ENCODE measurements at places on chromosomes 5 and 9. TPM values are rescaled to one million over a fixed set of nuclear protein-coding genes. Genes with fewer than 3 reads are reported as not detected.

DNA sequence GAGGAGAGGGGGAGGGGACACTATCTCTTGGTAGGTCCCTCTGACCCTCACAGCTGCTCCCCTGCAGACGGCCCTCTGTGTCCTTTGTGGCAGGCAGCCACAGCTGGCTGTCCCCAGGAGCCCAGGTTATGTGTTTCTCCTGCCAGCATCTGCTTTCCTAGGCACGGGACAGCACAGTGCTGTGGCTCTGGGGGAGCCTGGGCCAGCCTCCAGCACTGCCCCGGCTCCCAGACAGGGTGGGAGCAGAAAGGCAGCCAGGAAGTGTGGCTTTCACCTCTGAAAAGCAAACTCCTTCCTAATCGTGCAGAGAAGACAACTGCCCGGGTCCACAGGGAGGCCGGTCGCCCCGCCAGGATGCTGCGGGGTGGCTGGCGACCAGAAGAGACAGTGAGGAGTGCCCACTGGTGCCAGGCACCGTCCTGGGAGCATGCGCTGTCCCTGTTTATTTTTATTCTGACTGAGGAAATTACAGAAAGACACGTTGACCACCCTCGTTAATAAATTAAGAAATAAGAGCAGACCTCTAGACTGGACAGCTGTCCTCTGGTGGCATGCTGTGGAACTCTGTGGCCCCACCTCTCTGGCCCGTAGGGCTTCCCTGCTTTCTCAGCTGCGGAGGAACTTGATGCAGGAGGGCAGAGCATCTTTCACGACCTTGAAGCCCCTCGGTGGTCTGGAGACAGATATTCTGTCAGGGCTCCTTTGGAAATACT lies 240.3 kb downstream of the FANCC start:
- no peak overlapping the region for H3K4me3 ChIP-seq
- H3K4me1 ChIP-seq: 0 out of 2 replicates have a peak, but pooled peaks cover 8% of the 10 kb centered on the region
- DNase-seq: no peak
- no peak overlapping the region for H3K27ac ChIP-seq
- H3K36me3 ChIP-seq: no peaks in the 10 kb centered on the region
- no peaks in the 10 kb centered on the region for H3K27me3 ChIP-seq

GRCh38 chr5:307306-307705 lies 14.2 kb upstream of the AHRR start:
- no peaks in the 10 kb centered on the region for H3K36me3 ChIP-seq
- no peak overlapping the region for H3K4me3 ChIP-seq
- no peak overlapping the region for H3K27ac ChIP-seq
- DNase-seq: no peak
- no peaks in the 10 kb centered on the region for H3K4me1 ChIP-seq
- H3K27me3 ChIP-seq: no peaks in the 10 kb centered on the region

GRCh38 chr5:173829826-173830225 lies 58.3 kb upstream of the CPEB4 start:
- no peak overlapping the region for H3K4me3 ChIP-seq
- no peaks in the 10 kb centered on the region for H3K36me3 ChIP-seq
- DNase-seq: no peak

DNA sequence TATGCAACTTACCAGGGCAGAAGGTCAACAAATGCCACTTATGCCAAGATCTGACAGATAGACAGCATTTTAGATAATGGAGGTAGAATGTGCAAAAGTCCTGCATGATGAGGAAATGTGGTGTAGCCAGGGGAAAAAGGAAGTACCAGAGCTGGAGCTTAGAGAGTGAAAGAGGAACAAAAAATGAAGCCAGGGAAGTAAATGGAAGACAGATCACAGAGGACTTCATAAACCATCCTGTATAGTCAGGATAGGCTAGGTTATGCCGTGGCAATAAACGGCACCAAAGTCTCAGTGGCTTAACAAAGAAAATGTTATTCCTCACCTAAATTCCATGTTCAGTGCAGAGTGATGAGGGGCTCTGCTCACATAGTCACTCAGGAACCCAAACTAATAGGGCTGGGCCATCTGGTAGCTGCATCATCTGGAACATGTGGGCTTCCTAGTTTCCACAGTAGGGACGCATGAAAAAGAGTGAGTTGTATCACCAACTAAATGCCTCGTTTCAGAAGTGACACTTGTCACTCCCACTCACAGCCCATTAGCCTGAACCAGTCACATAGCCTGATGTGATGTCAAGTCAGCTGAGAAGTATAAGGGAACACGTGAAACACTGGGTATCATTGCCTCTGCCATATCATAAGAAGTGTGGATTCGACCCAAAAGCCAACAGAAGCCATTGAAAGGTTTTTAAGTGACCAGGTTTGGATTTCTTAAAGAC lies 70.3 kb downstream of the SH3RF2 start:
- H3K4me3 ChIP-seq: no peak overlapping the region
- no peaks in the 10 kb centered on the region for H3K36me3 ChIP-seq
- H3K27ac ChIP-seq: no peak overlapping the region

DNA sequence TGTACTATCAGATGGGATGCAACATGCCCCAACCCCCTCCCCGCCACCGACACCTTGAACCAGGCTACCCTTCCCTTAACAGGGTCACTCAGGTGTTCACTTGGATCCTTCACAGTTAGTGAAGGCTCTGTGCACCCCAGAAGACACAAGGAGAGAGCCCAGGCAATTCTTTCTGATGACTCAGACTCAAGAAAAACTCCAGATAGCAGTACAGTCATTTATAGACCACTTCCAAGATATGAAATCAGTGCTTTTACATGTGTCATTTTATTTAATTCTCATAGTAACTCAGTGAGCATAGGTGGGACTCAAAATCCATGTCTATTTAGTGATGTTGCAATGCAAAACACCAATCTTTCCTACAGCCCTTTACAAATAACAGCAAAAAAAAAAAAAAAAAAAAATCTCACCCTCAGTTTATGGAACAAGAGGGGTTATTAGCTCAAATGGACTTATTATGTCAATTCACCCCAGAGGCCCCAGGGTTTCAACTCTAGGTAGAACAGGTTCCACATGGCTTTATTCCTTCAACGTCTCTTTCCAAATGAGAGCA lies 71.9 kb downstream of the FOXD1 start:
- H3K36me3 ChIP-seq: no peaks in the 10 kb centered on the region
- no peak for DNase-seq
- no peak overlapping the region for H3K27ac ChIP-seq
- H3K27me3 ChIP-seq: peaks cover 63% of the 10 kb centered on the region

DNA sequence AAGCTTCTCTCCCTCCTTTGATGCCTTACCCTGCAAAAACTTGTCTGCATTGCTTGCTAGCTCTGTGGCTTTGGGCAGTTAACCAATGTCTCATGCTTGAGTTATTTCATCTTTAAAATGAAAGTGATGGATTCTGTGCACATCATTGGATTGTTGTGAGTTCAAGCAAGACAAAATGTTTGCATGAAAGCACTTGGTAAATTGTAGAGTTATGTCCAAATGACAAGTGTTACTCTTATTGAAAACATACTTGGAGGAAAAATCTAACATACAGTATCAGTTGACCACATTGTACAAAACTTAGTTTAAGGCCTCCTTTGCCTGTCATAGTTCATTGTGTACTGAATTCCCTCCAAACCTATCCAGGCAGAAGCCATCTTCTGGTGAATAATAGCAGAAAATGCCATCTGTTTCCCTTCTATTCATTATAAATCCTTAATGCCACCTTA lies 30.0 kb downstream of the TGFBR1 start:
- no peak for DNase-seq
- no peak overlapping the region for H3K27ac ChIP-seq
- H3K36me3 ChIP-seq: no peaks in the 10 kb centered on the region
- peaks cover 7% of the 10 kb centered on the region for H3K4me1 ChIP-seq
- H3K27me3 ChIP-seq: no peaks in the 10 kb centered on the region
- H3K4me3 ChIP-seq: no peak overlapping the region

DNA sequence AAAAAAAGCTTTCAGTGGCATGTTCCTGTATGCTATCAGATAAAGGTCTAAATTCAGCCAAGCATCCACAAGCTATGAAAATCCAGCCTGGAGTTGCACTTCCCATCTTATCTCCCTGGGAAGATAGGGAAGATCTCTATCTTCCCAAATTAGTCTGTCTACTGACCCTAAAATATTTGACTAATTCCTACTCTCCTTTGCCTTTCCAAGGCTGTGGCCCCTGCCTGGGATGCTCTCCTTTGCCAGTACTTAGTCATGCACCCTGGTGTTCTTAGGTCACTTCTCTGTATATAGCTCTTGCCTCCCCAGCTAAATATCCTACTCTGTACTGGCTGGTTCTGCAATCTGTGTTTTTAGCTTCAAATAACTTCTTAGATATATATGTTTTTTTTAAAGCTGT lies 44.0 kb upstream of the PLPP1 start:
- no peak for DNase-seq
- peaks cover 36% of the 10 kb centered on the region for H3K4me1 ChIP-seq
- no peak overlapping the region for H3K27ac ChIP-seq
- no peak overlapping the region for H3K4me3 ChIP-seq
- no peaks in the 10 kb centered on the region for H3K27me3 ChIP-seq

GRCh38 chr9:93896093-93896492 lies 59.1 kb downstream of the BARX1 start:
- no peak for DNase-seq
- H3K27ac ChIP-seq: no peak overlapping the region
- no peaks in the 10 kb centered on the region for H3K27me3 ChIP-seq
- no peaks in the 10 kb centered on the region for H3K4me1 ChIP-seq
- no peak overlapping the region for H3K4me3 ChIP-seq

GRCh38 chr9:8074713-8075286 lies 275.2 kb upstream of the DMAC1 start:
- no peak overlapping the region for H3K4me3 ChIP-seq
- H3K36me3 ChIP-seq: no peaks in the 10 kb centered on the region
- no peak overlapping the region for H3K27ac ChIP-seq
- no peaks in the 10 kb centered on the region for H3K27me3 ChIP-seq
- DNase-seq: no peak

DNA sequence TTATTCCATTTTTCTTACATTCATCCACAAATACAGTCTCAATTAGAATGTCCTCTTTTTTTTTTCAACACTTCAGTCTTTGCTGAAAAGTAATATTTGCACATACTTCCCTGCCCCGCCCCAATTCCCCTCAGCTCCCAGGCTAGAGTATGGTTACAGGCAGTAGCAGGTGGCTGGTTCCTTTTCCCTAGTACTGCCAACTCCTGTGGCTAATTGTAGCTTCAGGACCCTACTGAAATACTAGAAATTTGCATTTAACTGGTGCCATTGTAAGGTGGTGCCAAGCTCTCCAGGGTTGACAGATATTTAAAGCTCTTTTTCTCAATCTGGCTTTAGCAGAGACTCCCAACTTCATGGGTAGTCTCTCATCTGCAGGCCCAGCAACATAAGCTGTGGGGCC lies 80.3 kb downstream of the FAM81B start:
- no peak overlapping the region for H3K27ac ChIP-seq
- DNase-seq: no peak
- H3K27me3 ChIP-seq: no peaks in the 10 kb centered on the region
- no peak overlapping the region for H3K4me3 ChIP-seq
- peaks cover 7% of the 10 kb centered on the region for H3K36me3 ChIP-seq

- no peaks in the 10 kb centered on the region for H3K27me3 ChIP-seq
- H3K27ac ChIP-seq: no peak overlapping the region
- no peaks in the 10 kb centered on the region for H3K36me3 ChIP-seq
- H3K4me3 ChIP-seq: no peak overlapping the region
Observed at GRCh38 chr5:141814064-141814964, 63.9 kb downstream of the PCDH1 start.

- no peaks in the 10 kb centered on the region for H3K36me3 ChIP-seq
- no peak overlapping the region for H3K27ac ChIP-seq
- no peaks in the 10 kb centered on the region for H3K27me3 ChIP-seq
- H3K4me3 ChIP-seq: no peak overlapping the region
- no peaks in the 10 kb centered on the region for H3K4me1 ChIP-seq
- DNase-seq: no peak
Observed at GRCh38 chr5:113807427-113807991, 294.0 kb downstream of the YTHDC2 start.

GRCh38 chr5:7976411-7977190 lies 107.7 kb downstream of the MTRR start:
- no peaks in the 10 kb centered on the region for H3K27me3 ChIP-seq
- no peak overlapping the region for H3K27ac ChIP-seq
- H3K36me3 ChIP-seq: no peaks in the 10 kb centered on the region
- no peak overlapping the region for H3K4me3 ChIP-seq

GRCh38 chr5:172760959-172761358 lies 10.0 kb downstream of the DUSP1 start:
- H3K4me1 ChIP-seq: no peaks in the 10 kb centered on the region
- no peak overlapping the region for H3K4me3 ChIP-seq
- DNase-seq: no peak

DNA sequence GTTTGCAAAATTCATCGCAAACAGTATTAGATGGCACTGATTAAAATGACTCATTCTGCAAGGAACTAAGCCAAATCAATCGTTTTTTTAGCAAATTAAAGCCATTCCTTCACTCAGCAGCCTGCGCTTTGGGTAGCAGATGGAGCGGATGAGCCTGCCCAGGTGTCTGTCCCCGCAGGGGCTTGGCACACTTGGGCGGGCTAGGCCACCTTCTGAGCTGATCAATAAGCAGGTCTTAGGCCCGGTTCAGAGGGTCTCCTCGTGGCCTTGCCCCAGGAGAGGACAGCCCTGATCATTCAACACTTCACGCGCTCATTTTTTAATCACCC lies 78.0 kb upstream of the FCN1 start:
- peaks cover 6% of the 10 kb centered on the region for H3K36me3 ChIP-seq
- no peaks in the 10 kb centered on the region for H3K27me3 ChIP-seq
- no peak overlapping the region for H3K4me3 ChIP-seq

DNA sequence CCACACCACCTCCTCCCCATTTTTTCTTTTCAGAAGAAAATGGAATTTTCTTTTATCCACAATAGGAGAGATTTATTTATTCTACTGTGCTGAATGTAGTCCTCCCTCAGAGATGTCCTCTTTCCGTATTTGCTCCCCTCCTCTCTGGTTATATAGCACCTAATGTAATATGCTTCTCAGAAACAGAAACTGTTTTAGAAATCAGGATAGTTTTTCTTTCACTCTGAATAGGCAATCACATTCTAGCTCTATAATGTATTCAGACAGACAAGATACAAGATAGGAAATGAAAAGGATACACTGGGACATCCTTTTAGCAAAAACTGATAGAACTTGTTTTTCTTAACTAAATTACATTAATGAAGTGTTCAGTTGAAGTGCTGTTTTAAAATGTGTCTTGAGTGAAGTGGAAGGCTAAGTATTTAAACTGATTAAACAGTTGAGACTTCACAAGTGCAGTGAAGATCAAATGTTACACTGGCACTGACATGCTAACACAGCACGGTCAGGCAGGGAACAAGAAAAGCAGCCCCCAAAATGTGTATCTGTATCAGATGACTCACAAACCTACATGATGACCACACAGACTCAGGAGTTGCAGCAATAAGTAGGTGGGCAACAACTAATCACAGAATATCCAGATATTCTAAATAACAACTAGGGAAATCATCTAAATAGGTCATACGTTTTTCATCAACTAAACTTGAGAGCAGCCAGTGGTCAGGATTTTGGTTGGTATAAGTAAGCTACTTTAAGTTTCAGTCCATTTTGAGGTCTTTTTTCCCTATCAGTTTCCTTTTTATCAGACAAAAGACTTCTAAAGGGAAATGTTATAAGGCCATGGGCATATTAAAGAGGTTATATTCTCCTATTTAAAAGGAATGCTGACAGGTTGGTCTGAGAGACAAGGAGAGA lies 260.4 kb downstream of the MLLT3 start:
- H3K4me3 ChIP-seq: no peak overlapping the region
- peaks cover 4% of the 10 kb centered on the region for H3K4me1 ChIP-seq
- no peaks in the 10 kb centered on the region for H3K27me3 ChIP-seq
- no peaks in the 10 kb centered on the region for H3K36me3 ChIP-seq
- no peak overlapping the region for H3K27ac ChIP-seq

GRCh38 chr5:42426016-42426415 lies 2.8 kb downstream of the GHR start:
- H3K27me3 ChIP-seq: peaks cover 29% of the 10 kb centered on the region
- no peak overlapping the region for H3K4me3 ChIP-seq
- H3K36me3 ChIP-seq: no peaks in the 10 kb centered on the region

RPL7A gene
- 2,188 TPM for total RNA-seq

SLC36A3 gene
- not detected for total RNA-seq

KIF20A gene
- 60.4 TPM for total RNA-seq

TSLP gene
- 0.35 TPM for total RNA-seq

SKP2 gene
- 75.6 TPM for total RNA-seq

CLTB gene
- 41.4 TPM for total RNA-seq

Measured in GM23338 (cell line).